ENCODE measurements at places on chromosomes 11 and 22.

GRCh38 chr11:126317756-126318573 lies 14.1 kb downstream of the DCPS start:
- DNase-seq = no peak

- no peak for DNase-seq
Observed at GRCh38 chr11:2574043-2574552, 125.7 kb downstream of the KCNQ1OT1 start.

DNA sequence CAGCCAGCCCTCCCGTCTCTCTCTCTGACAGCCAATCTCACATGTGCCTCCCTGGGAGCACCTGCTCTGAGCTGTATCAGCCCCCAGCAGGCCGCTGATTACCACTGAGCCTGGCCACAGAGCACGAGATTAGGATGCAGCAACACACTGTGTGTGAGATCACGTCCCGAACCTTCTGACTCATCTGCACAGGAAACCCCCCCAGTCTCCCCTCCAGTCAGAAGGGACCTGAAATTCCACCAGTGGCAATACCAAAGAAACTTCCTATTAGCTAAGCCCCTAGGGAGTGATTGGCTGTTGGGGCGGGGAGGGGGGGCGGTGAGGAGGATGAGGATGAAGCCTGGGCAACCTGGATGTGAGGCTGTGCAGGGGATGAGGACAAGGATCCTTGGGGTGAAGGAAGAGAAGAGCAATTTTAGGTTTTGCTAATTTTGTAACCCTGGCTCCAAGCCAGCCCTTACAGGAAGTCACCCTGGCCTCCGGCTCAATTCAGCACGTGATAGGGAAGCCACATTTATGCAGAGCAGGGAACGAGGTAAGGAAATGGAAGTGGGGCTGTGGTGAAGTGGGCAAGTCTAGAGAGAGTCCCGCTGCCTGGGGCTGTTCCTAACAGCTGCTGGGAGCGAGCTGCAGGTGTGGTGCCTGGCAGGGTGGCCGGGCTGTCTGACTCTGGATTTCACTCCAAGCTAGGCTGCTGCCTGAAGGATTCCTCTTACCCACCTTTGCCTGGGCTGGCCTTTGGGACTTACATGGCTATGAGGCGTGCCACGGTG lies 1.9 kb downstream of the SLC43A3 start:
- no peak for DNase-seq

GRCh38 chr11:130070846-130071200 lies 1.1 kb downstream of the APLP2 start:
- no peak for DNase-seq

GRCh38 chr11:120386774-120387371 lies 50.7 kb downstream of the ARHGEF12 start:
- DNase-seq = no peak

DNA sequence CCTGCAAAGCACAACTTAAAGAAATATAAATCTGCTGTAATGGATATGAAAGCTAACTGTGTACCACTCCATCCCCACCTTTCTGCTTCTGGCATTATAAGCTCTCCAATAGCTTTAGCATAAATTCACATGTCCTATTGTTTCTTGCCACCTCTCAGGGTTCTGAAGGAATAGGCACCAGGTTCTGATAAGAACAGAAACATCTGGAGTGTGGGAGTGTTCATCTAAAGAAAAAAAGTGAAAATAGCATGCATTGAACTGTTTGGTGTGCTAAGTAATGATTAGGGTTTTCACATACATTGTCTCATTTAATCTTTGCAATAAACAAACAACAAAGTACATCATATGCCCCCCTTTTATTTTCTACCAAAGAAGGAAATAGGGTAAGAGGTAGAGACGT lies 72.3 kb downstream of the FAM76B start:
- no peak for DNase-seq

- peak; percentile 26 for DNase-seq
Observed at GRCh38 chr11:107689317-107690202, 22.3 kb downstream of the SLN start.

DNA sequence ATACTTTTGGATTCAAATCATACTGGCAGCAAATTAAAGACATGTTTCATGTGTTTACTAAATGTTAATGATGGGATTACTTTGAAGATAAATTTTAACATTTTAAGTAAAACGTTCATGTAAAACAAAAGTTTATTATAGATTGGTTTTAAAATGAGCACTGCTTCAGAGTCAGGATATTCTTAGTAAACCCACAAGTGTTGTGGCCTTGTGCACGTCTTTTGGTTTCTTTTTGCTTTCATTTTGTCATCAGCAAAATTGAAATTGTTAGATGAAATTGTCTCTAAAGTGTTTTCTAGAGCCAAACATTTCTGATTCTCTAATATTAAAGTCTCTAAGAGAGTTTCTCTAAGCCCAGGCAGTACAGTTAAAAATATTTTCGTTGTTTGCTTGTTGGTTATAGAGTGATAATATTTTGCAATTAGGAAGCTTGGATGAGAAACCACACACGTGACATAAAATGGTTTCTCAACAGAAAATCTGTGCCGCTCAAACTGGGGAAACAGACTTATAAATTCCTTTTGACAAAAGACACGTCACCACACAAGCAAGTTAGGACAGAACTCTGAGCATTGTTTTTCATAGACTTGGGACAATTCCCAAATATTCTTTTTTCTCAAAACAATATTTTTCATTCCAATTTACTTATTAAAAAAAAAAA lies 164.4 kb downstream of the TEAD1 start:
- DNase-seq = no peak

DNA sequence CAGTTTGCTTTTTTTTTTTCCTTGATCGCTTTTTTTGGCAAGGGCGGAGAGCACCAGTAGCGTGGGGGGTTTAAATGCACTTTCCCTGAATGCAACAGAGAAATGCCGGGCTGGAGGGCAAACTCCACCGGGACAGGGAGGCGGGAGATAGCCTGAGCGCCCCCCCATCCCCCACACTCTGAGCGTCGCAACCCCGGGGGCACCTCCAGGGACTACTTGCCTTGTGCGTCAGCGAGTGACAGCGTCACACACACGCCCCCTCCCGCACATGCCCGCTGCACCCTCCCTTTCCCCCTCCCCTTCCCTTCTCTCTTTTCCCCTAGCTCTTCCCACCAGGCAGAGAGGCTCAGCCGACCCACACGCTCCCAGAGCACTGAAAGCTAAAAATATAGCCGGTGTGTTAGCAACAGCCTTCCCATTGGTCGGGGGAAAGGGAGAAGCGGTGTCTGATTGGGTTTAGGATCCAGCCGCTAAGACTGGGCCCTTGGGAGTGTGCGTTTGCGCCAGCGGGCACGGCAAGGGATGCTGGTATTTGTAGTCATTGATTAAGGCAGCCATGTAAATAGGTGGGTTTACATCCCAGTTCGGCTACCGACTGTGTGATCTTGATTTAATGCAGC lies 1.7 kb upstream of the TOB2 start:
- DNase-seq = peak; percentile 99

DNA sequence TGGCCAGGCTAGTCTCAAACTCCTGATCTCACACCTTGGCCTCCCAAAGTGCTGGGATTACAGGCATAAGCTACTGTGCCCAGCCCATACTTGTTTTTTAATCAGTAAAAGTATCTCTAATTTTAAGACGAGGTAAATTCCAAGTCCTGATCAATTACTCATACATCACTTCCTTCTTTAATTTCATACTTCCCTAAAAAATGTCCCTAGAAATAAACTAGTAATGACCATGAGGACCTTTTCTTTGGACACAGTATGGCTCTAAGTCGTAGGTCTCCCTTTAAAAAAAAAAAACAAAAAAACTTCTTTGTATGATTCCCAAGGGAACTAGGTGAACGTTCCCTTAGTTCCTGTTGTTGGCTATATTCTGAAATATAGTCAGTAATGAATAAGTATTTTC lies 29.8 kb downstream of the NUP98 start:
- no peak for DNase-seq

- no peak for DNase-seq
Observed at GRCh38 chr22:44131412-44131811, 49.3 kb upstream of the PARVG start.

DNA sequence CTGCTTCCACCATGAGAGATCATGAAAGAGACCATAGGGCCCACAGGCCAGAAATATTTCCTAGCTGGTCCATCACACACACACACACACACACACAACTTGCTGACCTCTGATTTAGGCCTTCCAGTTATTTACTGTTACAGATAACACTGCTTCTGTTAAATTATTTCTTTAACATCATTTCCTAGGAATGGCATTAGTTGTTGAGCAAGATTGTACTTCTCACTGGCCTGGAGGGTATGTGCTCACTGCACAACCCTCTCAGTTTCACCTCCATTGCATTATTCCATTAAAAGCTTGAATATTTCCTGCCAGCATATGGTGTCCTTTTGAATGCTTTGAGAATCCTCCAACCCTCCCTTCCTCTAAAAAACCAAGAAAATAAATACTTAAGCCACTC lies 104.4 kb downstream of the MICAL2 start:
- DNase-seq = no peak

- DNase-seq = no peak
Observed at GRCh38 chr11:77127920-77128691, at the start of gene MYO7A. Gene MYO7A (plus strand): TSS chr11:77128246. CDS start chr11:77130635, 2,389 bp downstream.

DNA sequence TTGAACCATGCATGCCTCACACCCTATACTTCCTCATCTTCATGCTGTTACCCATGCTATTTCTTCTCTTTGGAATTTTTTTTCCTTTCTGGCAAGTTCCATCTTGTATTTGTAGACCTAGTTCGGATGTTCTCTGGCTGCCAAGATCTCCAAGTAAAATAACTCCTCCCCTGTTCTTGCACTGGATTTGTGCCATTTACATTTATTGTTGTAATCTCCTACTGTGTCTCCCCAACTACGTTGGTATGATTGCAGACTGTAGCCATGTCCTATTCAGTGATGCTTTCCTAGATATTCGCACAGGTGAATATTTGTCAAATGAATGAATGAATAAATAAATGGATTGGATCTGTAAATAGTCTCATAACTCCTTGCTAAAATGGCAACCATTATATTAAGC lies 546.0 kb downstream of the MN1 start:
- DNase-seq = no peak

- DNase-seq = no peak
Observed at GRCh38 chr11:100629671-100630070, 57.4 kb upstream of the ARHGAP42 start.

- DNase-seq = no peak
Observed at GRCh38 chr22:18157714-18158028, 7.7 kb downstream of the USP18 start.

DNA sequence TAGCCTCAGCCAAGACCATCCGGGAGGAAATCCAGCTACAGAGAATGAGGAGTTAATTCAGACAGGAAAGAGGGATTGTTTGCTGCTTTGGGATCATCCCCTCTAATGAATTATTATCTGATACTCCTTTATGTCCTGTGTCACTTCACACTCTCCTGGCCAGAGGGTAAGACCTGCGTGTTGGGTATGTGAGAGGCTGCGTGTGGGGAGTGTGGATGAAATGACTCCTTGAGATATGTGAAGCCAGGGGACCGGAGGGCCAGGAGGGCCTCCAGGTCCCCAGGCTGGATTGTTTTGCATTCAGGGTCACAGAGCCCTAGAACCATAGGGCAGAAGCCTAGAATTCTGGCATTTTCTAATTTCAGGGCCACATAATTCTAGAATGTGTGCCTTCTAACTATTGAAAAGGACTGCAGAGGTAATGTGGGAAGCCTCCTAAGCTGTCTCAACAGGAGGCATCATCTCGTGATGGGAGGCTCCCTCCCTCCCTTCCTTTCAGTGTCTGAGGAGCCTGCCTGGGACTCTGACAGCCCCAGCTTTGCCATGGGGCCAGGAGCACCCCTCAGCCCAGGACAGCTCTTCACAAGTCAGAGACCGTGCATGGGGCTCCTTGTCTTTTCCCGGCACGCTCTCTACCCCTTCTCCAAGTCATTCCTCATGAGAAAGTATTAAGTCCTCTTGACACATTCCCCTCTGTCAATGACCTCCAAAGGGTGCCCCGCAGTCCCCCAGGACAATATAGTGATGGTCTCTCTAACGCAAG lies 3.7 kb downstream of the TPBGL start:
- no peak for DNase-seq

DNA sequence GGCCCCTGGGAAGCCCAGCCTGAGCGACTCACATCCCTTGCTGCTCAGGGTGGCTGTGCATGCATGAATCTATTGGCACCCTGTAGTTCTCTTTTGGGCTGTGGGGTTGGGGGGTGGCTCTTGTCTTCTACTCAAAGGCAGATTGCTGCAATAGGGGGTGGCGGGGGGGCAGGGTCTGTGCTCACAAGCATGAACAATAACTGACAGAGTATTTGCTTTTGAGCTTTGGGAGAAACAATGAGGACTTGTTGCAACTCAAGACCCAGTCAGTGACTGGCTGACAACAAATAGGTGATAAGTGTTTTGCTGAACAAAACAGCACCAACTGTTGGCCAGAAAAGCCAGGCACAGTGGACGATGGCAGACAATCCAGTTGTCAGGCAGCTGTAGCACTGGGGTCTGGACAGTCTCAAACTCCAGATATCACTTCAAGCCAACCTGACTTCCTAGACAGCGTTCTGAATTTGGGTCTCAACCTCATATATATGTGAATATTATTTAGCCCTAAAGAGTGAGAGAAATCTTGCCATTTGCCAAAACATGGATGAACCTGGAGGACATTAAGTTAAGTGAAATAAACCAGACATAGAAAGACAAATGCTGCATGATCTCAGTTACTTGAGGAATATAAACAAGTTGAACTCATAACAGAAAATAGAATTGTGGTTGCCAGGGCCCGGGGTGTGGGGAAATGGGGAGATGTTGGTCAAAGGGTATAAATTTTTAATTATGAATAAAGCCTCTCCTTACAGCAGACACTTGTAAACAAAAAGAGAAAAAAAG lies 61.7 kb downstream of the ME3 start:
- no peak for DNase-seq

DNA sequence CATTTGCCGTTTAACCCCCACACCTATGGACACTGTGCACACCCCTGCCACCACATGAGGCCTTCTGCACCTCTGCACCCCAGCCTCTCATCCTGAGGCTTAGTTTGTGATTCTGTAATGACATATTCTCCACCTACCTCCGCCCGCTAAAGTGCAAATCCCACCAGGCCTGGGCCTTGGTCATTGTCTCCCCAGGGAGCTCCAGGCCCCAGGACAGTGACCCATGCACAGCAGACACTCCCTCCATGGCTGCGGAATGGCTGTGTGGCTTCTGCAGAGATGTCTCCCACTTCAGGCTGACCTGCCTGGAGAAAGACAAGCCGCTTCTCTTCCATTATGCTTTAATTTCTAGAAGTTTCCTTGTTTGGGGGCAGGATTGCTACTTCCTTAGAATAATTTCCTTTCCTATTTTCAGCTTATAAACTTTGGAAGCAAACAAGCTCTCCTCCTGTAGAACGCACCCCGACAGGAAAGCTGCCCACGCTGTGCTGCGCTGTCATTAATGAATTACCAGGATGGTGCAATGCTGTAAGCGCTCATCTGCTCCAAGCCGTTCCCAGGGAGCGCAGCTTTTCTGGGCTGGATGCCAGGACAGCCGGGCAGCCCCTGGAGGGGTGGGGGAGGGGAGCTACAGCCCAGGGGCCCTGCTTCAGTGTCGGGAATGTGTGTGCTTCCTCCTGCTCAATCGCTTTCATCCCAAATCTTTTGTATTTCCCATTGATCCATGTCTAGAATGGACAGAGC lies 618.0 kb downstream of the BRD1 start:
- peak; percentile 78 for DNase-seq

DNA sequence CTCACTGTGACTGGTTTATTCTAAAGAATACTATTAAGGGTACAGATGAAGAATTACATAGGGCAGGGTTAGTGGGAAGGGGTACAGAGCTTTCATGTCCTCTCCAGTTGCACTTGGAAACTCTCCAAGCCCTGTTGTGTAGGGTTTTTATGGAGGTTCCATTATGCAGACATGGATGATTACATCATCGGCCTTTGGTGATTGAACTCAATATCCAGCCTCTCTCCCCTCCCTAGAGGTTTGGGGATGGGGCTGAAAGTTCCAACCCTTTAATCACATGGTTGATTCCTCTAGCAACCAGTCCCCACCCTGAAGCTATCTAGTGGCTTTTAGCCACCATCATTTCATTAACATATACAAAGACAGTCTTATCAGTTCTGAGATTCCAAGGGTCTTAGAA lies 472.6 kb downstream of the BUD13 start:
- no peak for DNase-seq
